ENCODE measurements at places on chromosomes 5 and 9.

DNA sequence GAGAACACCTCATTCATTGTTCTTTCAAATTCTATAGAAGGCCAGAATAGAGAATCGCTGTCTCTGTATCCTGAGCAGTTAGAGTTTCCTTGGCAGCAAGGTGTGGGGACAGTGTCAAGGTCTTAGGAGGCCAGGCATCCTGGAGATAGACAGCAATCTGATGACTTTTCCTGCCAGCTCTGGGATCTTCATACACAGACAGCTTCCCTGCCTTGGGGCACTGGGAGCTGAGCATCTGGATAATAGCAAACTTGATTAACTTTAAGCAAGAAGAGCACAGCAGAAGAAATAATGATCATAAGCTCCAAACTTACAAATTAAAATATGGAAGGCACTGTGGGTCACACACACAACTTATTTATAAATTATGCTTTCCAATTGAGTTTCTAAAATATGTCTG, 86.1 kb upstream of the STK32A start:
- DNase-seq = no peak

GRCh38 chr5:12016159-12016746, 112.0 kb upstream of the CTNND2 start:
- DNase-seq = no peak

- DNase-seq = no peak
Measured at GRCh38 chr5:81768935-81769452, 18.1 kb upstream of the SSBP2 start.

DNA sequence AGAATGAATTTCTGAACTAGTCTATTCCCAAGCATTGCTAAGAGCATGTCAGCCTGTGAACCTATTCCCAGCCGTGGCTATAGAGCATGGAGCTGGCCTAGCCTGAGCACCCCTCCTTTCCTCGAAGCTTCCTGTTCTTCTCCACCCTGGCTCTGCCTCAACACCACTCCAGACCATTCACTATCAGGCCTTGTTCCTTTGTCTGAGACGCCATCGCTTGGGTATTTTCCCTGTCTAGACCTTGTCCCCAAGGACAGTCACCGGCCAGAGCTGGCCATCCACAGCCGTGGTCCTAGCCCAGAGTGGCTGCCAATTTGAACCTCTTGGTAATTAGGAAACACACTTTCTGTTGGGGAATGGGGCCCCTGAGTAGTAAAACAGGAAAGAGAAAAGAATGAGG, 105.8 kb downstream of the LIFR start:
- no peak for DNase-seq

GRCh38 chr9:93007529-93008058, 50.9 kb upstream of the SUSD3 start:
- DNase-seq = no peak

DNA sequence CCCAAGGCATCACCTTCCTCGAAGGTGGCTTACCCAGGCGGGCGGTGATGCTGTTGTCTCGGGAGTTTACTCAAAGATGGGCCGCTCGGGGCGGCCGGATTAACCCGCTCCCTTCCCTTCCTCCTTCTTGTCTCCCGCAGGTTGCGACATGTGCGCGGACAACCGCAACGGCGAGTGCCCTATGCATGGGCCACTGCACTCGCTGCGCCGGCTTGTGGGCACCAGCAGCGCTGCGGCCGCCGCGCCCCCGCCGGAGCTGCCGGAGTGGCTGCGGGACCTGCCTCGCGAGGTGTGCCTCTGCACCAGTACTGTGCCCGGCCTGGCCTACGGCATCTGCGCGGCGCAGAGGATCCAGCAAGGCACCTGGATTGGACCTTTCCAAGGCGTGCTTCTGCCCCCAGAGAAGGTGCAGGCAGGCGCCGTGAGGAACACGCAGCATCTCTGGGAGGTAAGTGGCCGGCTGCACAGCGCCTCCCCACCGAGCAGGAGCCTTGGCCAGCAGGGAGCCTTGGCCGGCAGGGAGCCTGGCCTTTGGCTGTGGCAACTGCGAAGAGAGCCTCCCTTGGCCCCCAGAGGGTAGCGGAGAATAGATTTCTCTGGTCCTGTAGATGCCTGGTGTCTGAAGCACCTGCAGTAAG, 10.6 kb downstream of the PRDM6 start:
- no peak for DNase-seq

GRCh38 chr5:176944268-176944667, 45.1 kb upstream of the HK3 start:
- no peak for DNase-seq

DNA sequence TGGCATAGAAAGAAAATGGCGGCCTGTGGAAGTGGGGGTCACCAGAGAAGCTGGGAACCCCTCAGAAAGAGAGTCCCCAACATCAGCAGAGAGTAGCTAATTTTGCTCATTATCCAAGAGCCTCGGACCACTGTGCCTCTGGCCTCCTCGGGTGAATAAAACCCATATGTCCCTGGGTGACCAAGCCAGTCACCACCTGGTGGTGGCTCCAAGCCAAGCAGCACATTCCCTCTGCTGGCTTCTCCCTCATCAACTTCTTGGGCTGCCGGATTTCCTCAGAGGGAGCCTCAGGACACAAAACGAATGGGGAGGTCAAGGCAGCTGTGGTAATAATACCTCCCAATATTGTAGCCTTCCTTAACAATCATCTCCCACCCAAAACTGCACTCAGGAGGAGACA, 242.5 kb downstream of the NFIB start:
- no peak for DNase-seq

- no peak for DNase-seq
Measured at GRCh38 chr9:114207034-114207810, 51.9 kb downstream of the COL27A1 start.

DNA sequence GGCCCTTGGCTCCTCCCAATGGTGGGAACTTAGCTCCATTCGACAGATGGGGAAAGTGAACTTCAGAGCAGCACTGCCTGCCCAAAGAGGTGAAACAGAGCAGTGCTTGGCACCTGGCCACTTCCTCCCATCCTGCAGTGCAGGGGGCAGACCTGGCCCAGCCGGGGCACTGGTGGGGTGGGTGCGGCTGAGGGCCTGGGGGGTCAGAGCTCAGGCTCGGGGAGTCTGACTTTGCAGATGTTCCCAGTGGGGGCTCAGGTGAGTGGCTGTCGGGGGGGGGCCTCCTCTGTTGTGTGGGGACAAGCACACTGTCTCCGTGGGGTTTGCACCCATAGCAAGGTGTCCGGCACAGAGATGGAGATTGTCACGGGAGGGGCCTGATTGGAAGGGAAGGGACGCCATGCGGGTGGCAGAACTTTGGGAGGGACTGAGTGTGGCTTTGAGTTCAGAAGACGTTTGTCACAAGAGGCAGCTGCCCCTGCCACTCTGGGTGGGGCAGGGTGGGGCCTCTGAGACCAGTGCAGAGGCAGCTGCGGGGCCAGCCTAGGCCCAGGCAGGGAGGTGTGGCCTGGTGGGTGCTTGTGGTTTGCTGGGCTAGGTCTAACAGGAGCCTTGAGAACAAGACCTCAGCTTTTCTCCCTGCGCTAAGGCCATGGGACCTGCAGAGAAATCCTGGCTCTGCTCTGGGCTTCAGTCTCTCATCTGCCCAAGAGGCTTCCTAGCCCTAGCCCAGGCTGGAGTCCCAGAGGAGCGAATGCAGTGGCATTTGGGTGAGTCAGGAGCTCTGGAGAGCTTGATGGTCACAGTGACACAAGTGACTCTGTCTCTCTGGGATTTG, 2.5 kb downstream of the MYMK start:
- no peak for DNase-seq

DNA sequence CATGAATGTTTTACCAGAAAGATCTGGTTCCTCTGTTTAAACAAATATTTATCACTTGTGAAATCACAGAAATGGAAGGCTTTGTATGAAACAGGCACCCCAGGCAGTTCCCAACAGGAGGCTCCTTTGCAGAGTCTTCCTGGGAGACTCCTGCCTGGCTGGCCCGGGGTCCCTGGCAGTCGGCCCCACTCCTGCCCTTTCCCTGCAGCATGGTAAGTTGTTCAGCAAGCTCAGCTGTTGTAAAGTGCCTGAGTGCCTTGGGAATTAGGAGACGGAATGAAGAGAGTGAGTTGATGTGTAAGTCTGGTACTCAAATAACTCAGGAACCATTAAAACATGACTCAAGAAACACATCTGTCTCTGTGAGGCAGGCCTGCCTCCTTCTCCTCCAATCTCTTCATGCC, 17.5 kb upstream of the LHFPL2 start:
- DNase-seq = no peak

DNA sequence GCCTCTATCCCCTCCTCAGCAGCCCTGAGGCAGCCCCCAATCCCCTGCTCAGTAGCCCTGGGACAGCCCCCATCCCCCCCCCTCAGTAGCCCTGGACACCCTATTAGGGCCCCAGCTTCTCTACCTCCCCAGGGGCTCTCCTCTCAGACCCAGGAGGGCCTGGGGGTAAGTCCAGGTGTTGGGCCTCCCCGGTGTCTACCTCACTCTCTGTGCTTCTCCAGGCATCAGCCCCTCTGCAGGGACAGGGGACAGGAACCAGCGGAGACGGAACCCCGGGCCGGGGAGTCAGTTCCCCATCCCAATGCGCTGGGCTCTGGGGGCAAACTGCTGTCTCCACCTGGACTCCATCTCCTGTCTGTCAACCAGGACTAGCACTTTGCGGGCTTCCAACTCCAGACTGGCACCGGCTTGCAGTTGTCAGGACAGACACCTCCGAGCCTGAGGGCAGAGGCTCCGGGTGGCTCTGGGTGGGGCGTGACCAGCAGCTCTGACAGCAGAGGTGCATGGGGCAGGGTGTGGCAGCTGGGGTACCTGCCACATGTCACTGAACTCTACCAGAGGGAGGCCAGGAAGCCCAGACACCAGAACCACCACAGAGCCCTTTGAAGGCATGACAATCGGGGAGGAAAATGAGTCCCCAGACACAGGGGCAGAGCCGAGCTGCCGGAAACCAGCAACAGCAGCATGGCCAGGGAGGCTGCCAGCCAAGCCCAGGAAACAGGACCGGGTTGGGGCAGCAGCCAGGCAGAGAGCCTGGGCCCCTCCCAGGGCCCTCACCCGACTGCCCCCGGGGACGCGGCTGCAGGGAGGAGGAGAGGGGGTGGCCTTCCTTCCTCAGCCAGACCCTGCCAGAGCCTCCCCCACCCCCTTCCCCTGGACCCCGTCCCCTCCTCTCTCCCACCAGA, 17.7 kb upstream of the UBAC1 start:
- peak; percentile 42 for DNase-seq

DNA sequence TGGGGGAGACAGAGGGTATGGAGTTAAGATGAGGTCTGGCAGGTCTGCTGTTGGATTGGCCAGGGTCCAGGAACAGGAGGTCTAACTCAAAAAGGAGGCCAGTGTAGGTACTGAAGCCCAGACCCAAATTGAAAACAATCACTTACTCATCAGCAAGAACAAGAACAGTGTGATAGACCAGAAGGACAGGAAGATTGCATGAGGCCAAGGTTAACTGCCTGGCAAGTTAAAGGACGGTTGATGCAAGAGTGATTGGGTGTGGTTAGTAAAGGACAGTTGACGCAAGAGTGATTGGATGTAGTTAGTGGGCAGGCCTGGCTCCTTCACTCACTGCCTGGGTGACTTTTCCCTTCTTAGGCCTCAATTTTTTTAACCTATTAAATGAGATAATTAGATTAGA, 132.6 kb downstream of the PDZD2 start:
- DNase-seq = no peak

GRCh38 chr9:130537346-130538050, 41.9 kb upstream of the FUBP3 start:
- peak; percentile 54 for DNase-seq

- DNase-seq = no peak
Measured at GRCh38 chr9:120808931-120809330, 15.7 kb upstream of the FBXW2 start.

GRCh38 chr5:96133341-96134079, 171.9 kb upstream of the ELL2 start:
- DNase-seq = no peak

DNA sequence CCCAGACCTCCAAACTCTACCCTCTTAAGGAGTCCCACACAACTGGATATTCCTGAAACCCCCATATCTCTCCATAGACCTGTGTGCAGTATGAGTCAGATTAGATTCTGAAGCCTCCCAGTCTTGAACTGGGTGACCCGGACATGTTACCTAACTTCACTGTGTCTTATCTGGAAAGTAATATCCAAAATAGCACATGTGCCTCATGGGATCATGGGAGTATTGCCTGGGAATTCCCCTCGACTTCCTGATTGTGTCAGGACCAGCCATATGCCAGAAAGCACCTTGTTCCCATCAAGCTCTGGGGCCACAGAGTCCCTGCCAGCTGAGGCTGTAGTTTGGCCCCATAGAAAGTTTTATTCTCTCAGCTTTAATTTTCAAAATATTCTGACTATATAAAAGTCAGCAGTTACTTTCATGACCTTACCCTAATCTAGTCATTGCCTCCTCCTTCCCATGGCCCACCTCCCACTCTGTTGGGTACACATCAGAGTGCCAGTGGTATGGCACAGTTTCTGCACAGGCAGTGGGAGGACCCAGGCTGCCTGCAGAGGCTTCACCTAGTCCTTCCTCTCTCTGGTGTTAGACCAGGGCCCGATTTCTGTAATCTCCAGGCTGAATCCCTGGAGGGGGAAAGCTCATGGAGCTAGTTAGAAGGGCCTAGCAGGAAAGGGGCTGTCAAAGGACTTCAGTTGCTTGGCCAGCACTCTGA, 19.5 kb upstream of the B4GALT1 start:
- DNase-seq = no peak

DNA sequence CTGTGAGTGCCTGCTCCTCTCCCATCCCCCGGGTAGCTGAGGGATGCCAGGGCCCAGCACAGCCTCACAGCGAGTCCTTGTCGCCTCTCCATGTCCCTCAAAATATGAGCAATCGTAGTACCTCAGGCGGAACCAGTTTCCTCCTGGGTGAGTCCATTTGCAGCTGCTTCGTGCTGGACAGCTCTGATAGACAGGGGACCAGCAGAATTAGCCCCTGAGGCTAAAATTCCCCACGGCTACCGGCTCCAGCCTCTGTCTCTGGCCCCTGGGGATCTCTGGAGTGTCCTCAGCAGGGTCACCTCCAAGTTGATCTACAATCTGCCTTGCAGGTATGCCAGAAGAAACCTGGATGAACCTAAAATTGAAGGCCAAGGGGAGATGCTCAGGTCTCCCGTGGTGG, 115.8 kb upstream of the FBXL7 start:
- no peak for DNase-seq

DNA sequence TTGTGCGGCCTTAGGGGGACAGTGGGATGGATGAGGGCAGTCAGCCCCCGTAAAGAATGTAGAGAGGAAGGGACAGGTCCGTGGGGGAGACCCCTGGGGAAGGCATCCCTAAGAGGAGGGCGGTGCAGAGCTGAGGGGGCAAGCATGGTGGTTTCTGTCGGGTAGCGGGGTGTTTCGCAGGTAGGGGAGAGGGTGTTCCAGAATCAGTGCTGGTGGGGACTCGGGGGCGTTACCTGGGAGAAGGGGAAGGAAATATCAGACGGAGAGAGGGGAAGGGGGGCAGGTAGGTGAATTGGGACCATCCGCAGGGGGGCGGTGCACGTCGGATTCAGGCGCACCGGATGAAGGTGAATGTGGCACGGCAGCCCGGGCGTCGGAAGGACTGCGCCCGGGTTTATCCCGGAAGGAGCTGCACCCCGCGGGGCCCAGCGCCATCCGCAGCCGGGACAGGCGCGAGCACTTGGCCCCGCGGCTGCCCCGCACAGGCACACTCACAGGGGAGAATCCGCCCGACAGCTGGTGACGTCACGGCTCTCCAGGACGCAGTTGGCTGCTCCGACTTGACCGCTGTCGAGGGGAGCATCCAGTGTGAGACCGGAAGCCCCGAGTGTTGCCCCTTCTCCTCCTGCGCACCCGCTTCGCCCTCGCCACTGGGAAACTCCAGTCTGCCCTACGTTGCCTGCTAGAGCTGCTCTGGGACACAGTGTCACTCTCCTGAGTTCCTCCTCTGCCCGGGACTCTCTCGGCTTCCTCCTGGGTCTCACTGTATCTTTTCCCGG, 1.3 kb downstream of the CD72 start:
- peak; percentile 31 for DNase-seq
